ENCODE measurements at places on chromosomes 5 and 9.

GRCh38 chr5:53411388-53411787, 69.0 kb upstream of the FST start:
- no peak for DNase-seq

- DNase-seq: no peak
Measured at GRCh38 chr5:128681764-128682592, 143.9 kb upstream of the FBN2 start.

GRCh38 chr9:86604741-86605140, 250.5 kb upstream of the TUT7 start:
- DNase-seq: no peak

GRCh38 chr5:101611039-101611438, 685.0 kb downstream of the SLCO4C1 start:
- no peak for DNase-seq

- DNase-seq: no peak
Measured at GRCh38 chr5:171494452-171495121, 75.1 kb downstream of the FGF18 start.

DNA sequence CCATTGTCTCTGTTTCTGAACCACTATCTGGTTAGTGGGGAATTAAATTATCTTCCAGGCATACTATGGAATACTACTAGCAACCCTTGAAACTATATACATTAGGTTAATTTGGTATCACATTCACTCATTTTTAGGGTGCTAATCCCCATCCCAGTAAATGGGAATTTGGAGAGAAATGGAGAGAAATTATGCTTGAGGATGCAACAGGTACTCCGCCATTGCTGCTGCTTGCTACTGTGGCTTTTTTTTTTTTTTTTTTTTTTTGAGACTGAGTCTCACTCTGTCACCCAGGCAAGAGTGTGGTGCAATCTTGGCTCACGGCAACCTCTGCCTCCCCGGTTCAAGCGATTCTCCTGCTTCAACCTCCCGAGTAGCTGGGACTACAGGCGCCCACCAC, 66.1 kb downstream of the AK8 start:
- no peak for DNase-seq

DNA sequence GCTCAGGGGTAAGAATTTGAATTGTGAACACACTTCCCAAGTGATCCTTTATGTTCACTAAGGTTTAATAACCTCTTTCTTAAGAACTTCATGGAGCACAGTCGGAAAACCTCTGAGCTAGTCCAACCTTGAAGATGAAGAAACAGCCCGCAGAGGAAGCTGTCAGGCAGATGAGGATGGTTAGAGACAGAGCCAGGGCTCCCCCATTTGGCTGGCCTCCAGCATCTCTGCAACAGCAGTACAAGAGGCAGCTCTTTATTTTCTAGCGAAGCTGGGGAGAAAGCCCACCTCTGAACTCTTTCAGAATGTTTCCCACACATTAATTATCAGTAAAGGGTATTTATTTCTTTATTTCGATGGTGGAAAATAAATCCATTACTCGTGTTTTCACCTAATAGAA, 350.8 kb downstream of the DMRT2 start:
- no peak for DNase-seq

DNA sequence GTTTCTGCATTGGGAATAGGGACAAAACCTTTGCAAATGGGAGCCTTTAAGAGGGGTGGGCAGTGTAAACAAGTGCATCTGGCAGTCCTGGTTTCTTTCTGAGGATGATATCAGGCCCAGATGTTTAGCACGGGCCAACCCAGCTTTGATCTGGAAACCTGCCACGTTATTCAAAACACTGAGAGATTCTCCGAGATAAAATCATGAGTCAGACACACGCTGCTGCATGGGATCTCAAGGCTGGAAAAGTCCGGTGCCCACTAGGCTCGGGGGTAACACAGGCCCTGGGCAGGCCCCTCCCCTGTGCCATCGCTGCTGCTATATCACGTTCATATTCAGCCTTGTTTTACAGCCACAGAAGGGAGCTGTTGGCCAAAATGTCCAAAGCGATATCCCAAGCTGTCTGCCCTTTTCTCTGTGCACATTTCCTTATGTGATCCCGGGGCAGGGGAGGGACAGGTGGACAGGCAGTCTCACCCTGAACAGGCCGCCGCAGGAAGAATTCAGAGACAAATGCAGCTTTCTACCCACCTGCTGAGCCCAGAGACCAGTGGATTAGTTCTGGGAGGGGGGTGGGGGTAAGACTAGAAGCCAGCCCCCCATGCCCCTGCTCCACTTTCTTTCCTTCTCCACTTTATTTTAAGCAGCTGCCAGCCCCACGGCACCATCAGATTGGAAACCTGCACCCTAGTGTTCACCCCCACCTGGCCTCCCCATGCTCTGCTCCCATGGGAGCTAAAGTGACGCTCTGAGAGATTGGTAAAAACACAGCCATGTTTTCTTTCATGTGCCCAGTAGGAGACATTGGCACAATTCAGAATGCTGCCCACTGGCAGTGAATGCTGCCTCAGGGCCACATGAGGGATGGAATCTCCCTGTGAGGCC, 63.1 kb downstream of the TMOD1 start:
- DNase-seq: no peak

GRCh38 chr9:35705836-35706430, 16.2 kb upstream of the TPM2 start:
- DNase-seq: no peak

DNA sequence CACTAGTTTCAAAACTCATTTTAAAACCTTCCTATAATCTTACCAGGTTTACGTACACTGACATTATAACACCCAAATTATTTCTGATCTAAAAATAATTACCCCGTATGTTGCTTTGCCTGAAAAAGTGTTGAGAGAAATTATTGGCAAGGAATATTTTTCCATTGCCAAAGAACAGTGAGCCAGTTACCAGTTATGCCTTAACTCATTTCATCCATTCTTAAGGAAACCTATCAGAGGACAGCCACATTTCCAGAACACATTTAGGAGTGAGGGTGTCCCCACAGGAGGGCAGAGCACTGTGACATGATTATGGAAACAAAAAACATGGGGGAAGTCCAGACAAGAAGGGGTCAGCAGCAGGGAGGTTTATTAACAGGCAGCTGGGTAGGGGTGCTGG, 52.2 kb downstream of the GABBR2 start:
- DNase-seq: no peak

GRCh38 chr5:13508559-13508958, 435.9 kb downstream of the DNAH5 start:
- no peak for DNase-seq

DNA sequence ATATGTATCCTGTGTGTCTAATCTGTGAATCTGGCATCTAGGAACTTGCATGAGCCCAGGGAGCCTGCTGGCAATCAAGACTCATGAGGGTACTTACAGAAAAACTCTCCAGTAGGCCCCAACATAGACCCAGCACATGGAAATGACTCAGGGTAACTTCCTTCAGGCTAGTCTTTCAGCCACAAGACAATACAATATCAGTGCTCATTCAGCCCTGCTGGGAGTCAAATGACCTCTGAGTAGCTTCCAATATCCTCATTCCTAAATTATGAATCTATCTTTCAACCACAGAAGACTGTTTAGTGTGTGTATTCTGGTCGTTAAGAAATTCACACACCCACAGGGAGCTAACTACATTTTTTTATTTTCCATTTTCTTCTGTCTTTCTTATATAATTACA, 1273.0 kb downstream of the EFNA5 start:
- DNase-seq: no peak

- DNase-seq: no peak
Measured at GRCh38 chr5:135694012-135694411, 115.2 kb upstream of the CXCL14 start.

DNA sequence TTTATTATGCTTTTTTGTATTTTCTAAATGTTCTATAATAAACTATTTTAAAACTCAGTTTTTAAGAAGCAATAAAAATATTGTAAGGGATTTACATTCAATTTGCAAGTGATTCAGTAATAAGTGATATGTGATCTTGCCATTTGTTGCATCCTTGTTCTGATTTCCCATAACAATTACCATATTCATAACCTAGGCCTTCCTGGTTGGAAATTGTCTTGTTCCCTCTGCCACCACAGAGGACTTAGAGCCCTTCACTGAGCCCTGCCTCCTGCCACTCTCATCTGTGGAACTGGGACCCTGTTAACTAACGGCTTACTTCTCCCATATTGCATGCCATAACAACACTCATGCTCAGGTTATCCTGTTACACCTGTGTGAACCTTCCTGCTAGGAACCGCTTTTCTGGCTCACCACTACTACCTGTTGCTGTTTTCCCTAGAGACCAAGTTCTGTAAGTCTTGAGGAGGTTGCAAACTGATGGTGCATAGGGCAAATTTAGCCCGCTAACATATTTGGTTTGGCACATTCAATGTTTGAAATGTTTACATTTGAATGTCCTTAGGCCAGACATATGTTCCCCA, 32.9 kb upstream of the DTWD2 start:
- DNase-seq: no peak

DNA sequence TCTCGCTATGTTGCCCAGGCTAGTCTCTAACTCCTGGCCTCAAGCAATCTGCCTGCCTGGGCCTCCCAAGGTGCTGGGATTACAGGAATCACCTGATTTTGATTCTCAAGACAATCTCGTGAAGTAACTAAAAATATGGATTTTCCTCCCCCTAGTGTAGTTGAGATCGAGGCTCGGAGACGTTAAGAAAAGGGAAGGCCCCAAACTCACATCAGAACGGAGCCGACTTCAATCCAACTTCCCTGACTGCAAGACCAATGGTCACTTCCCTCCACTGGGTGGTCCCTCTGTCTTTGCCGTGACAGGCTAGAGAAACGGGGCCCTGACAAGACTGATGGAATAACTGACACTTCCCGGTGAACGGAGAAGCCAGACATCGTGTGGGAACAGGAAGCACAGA, 28.3 kb downstream of the BARHL1 start:
- no peak for DNase-seq

DNA sequence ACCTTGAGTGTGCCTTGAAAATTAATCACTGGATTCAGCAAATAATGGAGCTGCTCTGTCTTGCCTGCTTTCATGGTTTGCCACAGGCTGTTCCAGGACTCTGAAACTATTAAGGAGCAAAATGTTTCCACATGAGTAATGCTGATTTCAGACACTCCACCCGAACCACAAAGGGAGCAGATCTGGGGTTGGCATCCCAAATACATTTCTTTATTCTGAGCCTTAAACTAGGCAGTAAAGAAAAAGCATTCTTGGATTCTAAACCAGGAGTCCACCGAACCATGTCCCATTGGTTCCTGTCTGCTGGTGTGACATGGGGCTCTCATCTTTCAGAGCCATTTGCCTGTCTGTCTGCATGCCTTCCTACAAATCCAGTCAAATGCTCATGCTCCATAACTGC, 10.1 kb upstream of the C1QTNF3 start:
- DNase-seq: no peak

GRCh38 chr5:119397518-119398380, 41.9 kb downstream of the TNFAIP8 start:
- DNase-seq: no peak

DNA sequence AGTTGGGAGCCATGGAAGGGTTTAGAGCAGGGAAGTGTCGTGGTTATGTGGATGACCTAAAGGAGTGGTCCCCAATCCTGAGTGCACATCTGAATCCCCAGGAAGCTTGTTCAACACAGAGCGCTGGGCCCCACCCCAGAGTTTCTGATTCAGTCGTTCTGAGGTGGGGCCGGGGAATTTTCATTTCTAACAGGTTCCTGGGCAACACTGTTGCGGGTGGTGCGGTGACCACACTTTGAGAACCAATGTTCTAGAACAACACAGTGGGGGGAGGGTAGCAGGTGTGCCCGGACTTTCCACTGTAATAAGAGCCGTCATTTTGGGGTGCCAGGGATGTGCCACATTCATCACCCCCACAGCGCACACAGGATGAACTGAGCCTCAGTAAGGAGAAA, 39.3 kb downstream of the DUSP1 start:
- DNase-seq: no peak

GRCh38 chr9:35905912-35906679, at the start of gene HRCT1:
Gene HRCT1, plus strand, starts transcription at chr9:35906202. Its CDS starts 86 bp downstream, at chr9:35906288.
- DNase-seq: peak; percentile 73

DNA sequence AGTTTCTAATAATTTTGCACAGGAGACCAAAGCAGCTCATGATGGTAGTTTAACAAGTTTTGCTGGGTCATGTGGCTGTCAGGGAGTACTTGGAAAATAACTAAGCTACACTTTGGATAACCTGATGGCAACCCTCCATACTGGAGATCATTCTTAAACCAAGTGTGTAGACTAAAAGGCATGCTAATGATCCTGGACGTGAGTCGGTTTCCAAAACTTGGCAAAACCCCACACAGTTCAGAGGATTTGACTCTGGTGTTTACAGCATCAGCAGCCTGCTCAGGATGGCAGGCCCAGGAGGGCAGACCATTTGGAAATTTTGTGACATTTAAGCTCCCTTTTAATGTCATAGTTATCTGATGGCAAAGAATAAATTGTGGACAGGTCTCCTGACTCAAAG, 196.5 kb upstream of the EFNA5 start:
- no peak for DNase-seq

GRCh38 chr9:130174920-130175321, 2.7 kb downstream of the NCS1 start:
- no peak for DNase-seq

Measured in HuH-7.5 (cell line).